ENCODE measurements at places on chromosomes 5 and 9.

- no peak for DNase-seq
These were observed 824.3 kb downstream of the PRELID2 start for GRCh38 chr5:145010834-145011233.

GRCh38 chr9:134653259-134654009, 11.8 kb downstream of the COL5A1 start:
- no peak for DNase-seq

DNA sequence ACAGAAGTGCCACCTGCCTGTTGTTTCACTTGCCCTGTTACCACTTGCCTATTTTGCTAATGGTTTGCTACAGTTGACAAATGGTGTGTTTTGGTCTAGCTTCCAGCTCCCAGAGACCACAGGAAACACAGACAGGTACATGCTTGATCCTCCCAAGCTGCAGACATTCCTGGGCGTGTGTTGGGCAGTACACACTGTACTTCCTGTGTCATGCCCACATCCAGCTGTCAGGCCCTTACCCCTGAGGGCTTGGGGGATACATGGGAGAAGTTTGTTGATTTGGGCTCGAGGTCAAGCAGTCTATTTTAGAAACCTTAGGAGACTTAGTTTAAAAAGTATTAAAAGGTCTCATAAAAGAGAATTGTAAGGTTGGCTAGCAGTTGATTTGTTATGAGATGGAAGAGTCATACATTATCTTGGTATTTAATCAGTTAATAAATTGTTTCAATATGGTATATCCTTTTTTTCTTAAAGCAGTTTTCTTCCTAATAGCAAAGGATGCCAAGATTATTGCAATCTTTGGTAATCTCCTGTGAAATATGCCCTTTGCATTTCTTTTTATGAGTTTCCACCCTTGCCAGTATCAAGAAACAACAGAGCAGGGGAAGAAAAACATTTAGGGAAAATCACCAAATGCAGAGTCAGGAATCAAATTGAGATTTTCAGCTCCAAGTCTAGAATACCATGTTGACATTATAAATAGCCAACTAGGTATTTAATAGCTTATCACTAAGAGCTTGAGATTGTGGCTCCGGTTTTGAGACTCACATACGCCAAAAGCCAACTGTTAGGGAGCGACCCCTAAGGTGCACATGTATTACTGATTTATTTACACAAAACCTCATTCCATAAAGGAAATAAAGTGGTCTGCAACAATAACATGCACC, 52.3 kb upstream of the CD180 start:
- DNase-seq, result no peak

- no peak for DNase-seq
These were observed 310.4 kb upstream of the ZNF608 start for GRCh38 chr5:125056671-125057485.

DNA sequence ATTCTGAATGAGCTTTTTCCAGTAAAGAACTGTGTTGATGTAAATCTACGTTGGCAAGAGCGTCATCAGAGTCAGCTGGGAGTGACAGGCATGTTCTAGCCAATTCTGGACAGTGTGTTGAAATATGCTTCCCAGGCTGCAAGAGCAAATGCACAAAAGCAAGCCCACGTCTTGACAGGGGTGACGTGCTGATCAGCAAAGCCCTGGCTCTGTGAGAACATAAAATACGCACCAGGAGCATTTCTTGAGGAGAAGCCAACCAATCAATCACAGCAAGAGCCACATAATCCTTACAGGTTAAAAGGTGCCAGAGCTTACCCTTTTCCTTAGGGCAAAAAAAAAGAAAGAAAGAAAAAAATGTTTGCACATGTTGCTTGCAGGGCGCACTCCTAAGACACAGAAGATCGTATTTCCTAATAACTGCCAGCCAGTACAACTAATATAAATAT, 148.1 kb downstream of the PDE4D start:
- DNase-seq, result no peak

DNA sequence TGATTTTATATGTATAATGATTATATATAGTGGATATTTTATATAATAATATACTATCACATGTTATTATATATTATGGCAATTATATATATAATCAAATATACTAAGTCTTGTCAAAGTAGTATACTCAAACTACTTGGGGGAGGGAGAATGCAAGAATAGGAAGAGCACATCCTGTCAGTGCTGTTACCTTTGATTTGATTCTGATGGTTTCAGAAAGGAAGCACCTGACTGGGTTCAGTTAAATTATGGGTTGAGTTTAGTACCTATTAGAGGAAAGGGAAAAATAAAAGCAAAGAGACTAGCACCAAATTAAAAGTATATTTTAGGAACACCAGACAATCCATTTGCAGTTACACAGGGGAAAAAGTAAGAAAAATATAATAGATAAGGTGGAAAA, 107.6 kb downstream of the GRIA1 start:
- no peak for DNase-seq

GRCh38 chr9:4838189-4838546, 45.4 kb downstream of the RCL1 start:
- DNase-seq, result no peak
